Naive thymus-derived CD4-positive, alpha-beta T cell (primary cell): ENCODE measurements at places on chromosomes 2 and 18. TPM values are rescaled to one million over a fixed set of nuclear protein-coding genes. Genes with fewer than 3 reads are reported as not detected.

CYBRD1 gene
- polyA plus RNA-seq, result 0.12 TPM

G6PC2 gene
- not detected for polyA plus RNA-seq

TMEM198 gene
- polyA plus RNA-seq, result not detected

CCDC141 gene
- polyA plus RNA-seq, result 16.7 TPM

DPYSL5 gene
- not detected for polyA plus RNA-seq
